Purkinje cell (primary cell): ENCODE measurements at places on chromosomes 2 and 18. TPM values are rescaled to one million over a fixed set of nuclear protein-coding genes. Genes with fewer than 3 reads are reported as not detected.

GRB14 gene
- polyA plus RNA-seq: 2.7 and 5.9 TPM in 2 replicates

LMAN2L gene
- 15.8 and 17.2 TPM in 2 replicates for polyA plus RNA-seq

C2orf72 gene
- 3.6 and 5.2 TPM in 2 replicates for polyA plus RNA-seq

SERPINB12 gene
- polyA plus RNA-seq: not detected in 2 replicates

DTNB gene
- 4.1 and 10.1 TPM in 2 replicates for polyA plus RNA-seq

OLA1 gene
- 289 and 325 TPM in 2 replicates for polyA plus RNA-seq

EMILIN2 gene
- polyA plus RNA-seq: 0.22 TPM in 1 of 2 replicates, not detected in the other

VWC2L gene
- 1.3 TPM in 1 of 2 replicates, not detected in the other for polyA plus RNA-seq

GDF7 gene
- not detected in 2 replicates for polyA plus RNA-seq

STK36 gene
- polyA plus RNA-seq: 1.7 and 3.4 TPM in 2 replicates

GNAL gene
- polyA plus RNA-seq: 2.7 and 5.0 TPM in 2 replicates

RETREG2 gene
- polyA plus RNA-seq: 43.3 and 81.2 TPM in 2 replicates

SKOR2 gene
- polyA plus RNA-seq: 10.3 and 17.7 TPM in 2 replicates

GNLY gene
- not detected in 2 replicates for polyA plus RNA-seq

CNDP1 gene
- 2.3 and 4.6 TPM in 2 replicates for polyA plus RNA-seq

GPR45 gene
- polyA plus RNA-seq: not detected in 2 replicates

SERPINB4 gene
- polyA plus RNA-seq: 0.55 TPM in 1 of 2 replicates, not detected in the other

TIMM21 gene
- polyA plus RNA-seq: 182 and 227 TPM in 2 replicates

NTSR2 gene
- polyA plus RNA-seq: 1.7 and 3.4 TPM in 2 replicates

KYNU gene
- polyA plus RNA-seq: not detected in 2 replicates

SPHKAP gene
- polyA plus RNA-seq: 2.7 and 4.3 TPM in 2 replicates

STARD7 gene
- polyA plus RNA-seq: 51.3 and 53.1 TPM in 2 replicates

ITPRIPL1 gene
- polyA plus RNA-seq: 0.22 TPM in 1 of 2 replicates, not detected in the other

CHRNA1 gene
- 2.0 TPM in 1 of 2 replicates, not detected in the other for polyA plus RNA-seq

ANKRD29 gene
- polyA plus RNA-seq: 27.0 and 30.2 TPM in 2 replicates

KCNF1 gene
- polyA plus RNA-seq: 0.24 and 3.4 TPM in 2 replicates

IL1RL1 gene
- polyA plus RNA-seq: not detected in 2 replicates

FLACC1 gene
- polyA plus RNA-seq: 0.88 and 1.1 TPM in 2 replicates

LIPG gene
- not detected in 2 replicates for polyA plus RNA-seq

COL3A1 gene
- 0.73 TPM in 1 of 2 replicates, not detected in the other for polyA plus RNA-seq

NYAP2 gene
- 0.43 and 2.1 TPM in 2 replicates for polyA plus RNA-seq

PPIG gene
- 173 and 191 TPM in 2 replicates for polyA plus RNA-seq

MAPRE3 gene
- 17.4 and 20.0 TPM in 2 replicates for polyA plus RNA-seq

RESP18 gene
- polyA plus RNA-seq: 6.5 TPM in 1 of 2 replicates, not detected in the other

OBSL1 gene
- polyA plus RNA-seq: 11.5 and 14.0 TPM in 2 replicates

GTF3C2 gene
- polyA plus RNA-seq: 20.5 and 37.4 TPM in 2 replicates

TMEFF2 gene
- 101 and 128 TPM in 2 replicates for polyA plus RNA-seq

CCDC68 gene
- polyA plus RNA-seq: not detected in 2 replicates
